ENCODE measurements at places on chromosomes 6 and 20.
A peak's percentile ranks its signal among the peaks of the same experiment; 100 is the strongest.

DNA sequence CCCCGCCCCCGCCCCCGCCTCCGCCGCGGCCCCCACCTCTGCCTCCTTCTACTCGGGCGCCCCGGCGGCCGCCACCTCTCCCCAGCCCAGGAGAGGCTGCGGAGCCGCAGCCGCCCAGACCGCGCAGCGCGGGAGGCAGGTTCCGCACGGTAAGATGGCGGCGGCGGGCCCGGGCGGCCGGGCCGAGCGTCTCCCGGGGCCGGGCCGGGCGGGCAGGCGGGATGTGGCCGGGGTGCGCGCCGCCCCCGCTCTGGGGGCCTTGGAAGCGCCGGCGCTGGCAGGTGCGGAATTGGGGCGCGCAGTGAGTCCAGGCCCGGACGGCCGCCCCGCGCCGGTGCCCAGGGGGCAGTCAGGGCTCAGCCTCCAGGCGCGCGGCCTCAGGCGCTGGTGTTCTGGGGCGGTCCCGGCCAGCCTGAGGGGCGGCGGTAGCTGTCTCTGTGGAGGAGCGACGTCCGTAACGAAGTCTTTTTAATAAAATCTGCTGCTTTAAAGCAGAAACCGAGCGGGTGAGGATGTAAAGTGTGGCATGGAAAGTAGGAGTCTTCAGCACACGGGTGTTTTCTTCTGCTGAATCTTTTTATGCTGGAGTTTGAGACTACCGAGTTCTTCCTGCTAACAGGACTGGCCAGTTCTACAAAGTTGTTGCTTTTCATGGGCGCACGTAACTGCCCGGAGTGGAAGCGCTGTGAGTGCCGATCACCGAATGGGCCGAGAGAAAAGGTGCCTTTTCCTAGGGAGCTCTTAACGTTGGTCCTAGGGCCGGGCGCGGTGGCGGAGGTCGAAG is at the start of gene GID8:
Gene GID8, plus strand, starts transcription at position 43 of the 784 bp plus-strand sequence. CDS start 3,356 bp downstream, outside the sequence.
- DNase-seq, result peak; percentile 37

GRCh38 chr6:132161283-132161682 is 210.1 kb upstream of the CCN2 start:
- DNase-seq, result peak; percentile 74

GRCh38 chr6:108609276-108609769 is 48.6 kb downstream of the FOXO3 start:
- peak; percentile 76 for DNase-seq

DNA sequence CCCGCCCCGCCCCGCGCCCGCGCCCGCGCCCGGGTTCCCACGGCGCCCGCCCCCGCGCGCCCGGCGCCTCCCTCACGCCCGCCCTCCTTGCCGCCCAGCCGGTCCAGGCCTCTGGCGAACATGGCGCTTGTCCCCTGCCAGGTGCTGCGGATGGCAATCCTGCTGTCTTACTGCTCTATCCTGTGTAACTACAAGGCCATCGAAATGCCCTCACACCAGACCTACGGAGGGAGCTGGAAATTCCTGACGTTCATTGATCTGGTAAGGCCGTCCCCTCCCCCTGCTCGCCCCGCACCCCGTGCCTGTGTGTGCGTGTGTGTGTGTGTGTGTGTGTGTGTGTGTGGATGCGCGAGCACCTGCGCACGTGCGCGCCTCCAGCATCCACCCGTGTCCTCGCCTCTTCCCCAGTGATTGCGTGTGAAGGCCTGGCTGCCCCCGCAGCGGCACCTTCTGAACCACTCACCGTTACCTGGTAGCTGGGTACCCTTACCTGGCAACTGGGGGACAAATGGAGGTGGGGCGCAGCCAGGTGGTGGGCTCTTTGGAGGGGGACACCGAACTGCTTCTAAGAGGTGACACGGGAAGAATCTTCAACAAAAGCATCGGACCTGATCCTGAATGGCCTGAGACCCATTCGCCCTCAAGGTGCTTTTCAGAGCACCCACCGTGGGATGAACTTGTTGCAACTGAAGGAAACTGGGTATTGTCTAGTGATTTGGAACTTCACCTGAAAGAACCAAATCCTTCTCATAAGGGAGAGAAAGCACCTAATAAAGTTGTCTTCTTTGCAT is at the start of gene AIG1:
Gene AIG1, plus strand, starts transcription at position 84 of the 791 bp plus-strand sequence. Its CDS starts 37 bp downstream, at position 121.
- no peak for DNase-seq

GRCh38 chr6:118207947-118208346 is 300.9 kb downstream of the SLC35F1 start:
- DNase-seq, result no peak

- DNase-seq, result peak; percentile 65
Measured at GRCh38 chr6:6407071-6407741, 86.7 kb upstream of the F13A1 start.

GRCh38 chr20:48723308-48724264 is 104.2 kb downstream of the PREX1 start:
- DNase-seq, result no peak

DNA sequence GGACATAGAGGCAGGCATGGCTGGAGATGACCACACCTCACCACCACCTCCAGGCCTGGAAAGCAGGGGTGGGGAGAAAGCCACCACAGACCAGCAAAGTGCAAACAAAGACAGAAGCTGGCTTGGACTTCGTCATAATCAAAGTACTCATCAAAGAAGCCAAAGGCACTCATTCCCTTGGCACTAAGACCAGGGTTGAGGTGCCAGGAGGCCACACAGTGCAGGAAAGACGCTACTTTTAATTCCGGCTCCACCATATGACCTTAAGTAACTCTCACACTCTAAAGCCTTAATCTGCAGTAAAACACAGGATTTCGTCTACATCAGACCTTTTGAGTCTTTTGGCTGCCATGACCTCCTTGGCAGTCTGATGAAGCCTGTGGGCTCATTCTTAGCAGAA is 123.1 kb downstream of the HIVEP2 start:
- no peak for DNase-seq

DNA sequence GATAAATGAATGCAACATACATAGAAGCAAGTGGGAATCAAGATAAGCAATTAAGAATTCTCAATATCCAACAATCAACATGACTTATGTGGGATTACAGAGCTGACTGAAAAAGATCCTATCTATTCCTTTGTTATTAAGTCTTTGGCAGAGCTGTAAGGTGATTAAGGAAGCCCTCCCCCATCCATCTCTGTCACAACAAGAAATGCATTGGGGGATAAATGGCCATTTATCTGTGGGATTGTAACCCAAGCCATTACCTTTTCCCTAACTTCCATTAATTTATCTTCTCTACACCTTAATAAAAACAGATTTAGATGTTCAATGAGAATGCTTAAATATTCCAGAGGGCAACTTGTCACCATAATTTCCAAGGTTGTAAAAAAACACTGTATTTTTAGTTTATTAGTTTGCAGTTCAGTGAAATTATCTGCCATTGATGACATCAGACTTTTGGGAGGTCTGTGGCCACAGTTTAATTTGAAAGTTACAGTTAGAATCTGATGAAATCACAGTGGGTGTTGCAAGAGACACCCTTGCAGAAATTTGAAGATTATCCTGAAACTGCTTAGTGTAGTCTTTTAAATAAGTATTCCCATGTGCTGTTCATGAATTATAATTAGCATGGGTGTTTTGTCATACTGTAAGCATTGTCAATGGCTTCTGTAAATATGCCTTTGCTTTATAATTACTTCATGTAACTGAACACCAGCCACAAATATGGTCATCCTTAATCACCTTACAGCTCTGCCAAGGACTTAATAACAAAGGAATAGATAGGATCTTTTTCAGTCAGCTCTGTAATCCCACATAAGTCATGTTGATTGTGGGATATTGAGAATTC is 49.4 kb upstream of the FYN start:
- DNase-seq, result peak; percentile 89

DNA sequence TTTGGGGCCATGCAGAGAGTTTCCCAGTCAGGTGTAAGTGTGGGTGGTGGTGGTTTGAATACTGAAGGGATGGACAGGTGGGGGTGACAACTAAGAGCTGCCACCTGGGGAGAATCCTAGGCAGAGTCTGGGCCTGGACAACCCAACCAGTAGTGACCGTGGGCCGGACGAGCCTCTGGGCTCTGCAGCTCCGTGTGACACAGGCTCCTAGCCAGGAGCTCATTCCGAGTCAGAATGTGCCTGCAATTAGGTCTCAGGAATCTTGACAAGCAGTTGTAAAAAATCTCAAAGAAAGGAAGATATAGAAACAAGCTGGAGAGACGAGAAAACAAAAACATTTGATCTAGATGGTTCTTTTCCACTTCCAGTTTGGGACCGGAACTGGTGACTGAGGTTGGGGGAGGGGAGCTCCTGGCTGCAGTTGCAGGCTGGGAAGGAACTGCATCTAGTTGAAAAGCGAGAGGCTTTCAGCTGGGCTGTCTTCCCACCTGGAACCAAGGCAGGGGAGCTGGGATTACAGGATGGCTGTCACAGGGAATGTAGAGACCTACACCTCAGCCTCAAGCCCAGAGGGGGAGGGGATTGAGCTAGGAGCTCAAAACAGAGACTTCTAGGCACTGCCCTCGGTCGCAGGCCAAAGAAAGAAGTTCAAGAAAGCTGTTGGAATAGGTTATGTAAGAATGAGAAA is 156.9 kb downstream of the PAX1 start:
- DNase-seq, result no peak

- DNase-seq, result no peak
Measured at GRCh38 chr20:49207076-49207475, 12.1 kb upstream of the DDX27 start.
